ENCODE measurements at places on chromosomes 11 and 22.

GRCh38 chr11:109857637-109858036 lies 235.6 kb upstream of the ZC3H12C start:
- no peaks in the 10 kb centered on the region for H3K27me3 ChIP-seq
- no peak overlapping the region for H3K4me3 ChIP-seq
- H3K4me1 ChIP-seq, result no peaks in the 10 kb centered on the region
- DNase-seq, result no peak
- H3K27ac ChIP-seq, result no peak overlapping the region

DNA sequence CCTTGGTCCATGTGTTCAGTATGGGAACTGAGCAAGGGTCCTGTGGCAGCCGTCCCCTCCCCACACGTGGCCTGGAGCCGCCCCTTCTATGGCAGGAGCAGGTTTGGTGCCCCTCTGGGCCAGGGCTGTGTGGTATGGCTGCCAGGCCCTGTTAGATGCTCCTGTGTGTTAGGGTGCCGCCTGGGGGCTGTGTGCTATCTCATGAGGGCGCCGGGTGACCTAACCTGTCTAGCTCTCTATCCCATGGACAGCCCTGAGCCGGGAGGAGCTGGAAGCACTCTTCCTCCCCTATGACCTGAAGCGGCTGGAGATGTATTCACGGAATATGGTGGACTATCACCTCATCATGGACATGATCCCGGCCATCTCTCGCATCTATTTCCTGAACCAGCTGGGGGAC lies 34.7 kb downstream of the NAT10 start:
- DNase-seq, result no peak
- H3K27me3 ChIP-seq, result no peaks in the 10 kb centered on the region
- peaks cover 96% of the 10 kb centered on the region for H3K36me3 ChIP-seq
- H3K27ac ChIP-seq, result no peak overlapping the region
- no peaks in the 10 kb centered on the region for H3K4me1 ChIP-seq

DNA sequence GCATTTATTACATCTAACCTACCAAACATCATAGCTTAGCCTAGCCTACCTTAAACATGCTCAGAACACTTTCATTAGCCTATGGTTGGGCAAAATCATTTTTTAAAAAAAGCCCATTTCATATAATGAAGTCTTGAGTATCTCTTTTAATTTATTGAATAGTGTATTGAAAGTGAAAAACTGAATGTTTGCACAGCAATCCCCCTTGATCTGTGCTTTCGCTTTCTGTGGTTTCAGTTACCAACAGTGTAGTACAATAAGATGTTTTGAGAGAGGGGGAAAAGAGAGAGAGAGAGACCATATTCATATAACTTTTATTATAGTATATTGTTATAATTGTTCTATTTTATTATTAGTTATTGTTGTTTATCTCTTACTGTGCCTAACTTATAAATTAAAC lies 8.4 kb upstream of the MAP6 start:
- H3K4me3 ChIP-seq, result no peak overlapping the region
- no peak for DNase-seq
- H3K36me3 ChIP-seq, result no peaks in the 10 kb centered on the region
- H3K27ac ChIP-seq, result no peak overlapping the region

- no peak overlapping the region for H3K27ac ChIP-seq
- H3K36me3 ChIP-seq, result peaks cover 50% of the 10 kb centered on the region
- no peak for DNase-seq
- peak overlapping the region; percentile 88 for H3K4me3 ChIP-seq
- H3K4me1 ChIP-seq, result peaks cover 33% of the 10 kb centered on the region
Measured at GRCh38 chr22:49961005-49961600, 531 bp downstream of the PIM3 start.

GRCh38 chr11:120682866-120683265 lies 171.3 kb downstream of the GRIK4 start:
- no peak overlapping the region for H3K27ac ChIP-seq

GRCh38 chr11:103894034-103894433 lies 142.4 kb upstream of the DDI1 start:
- peaks cover 37% of the 10 kb centered on the region for H3K4me1 ChIP-seq
- no peaks in the 10 kb centered on the region for H3K36me3 ChIP-seq
- no peak overlapping the region for H3K4me3 ChIP-seq
- no peaks in the 10 kb centered on the region for H3K27me3 ChIP-seq

- no peaks in the 10 kb centered on the region for H3K27me3 ChIP-seq
- H3K4me3 ChIP-seq, result no peak overlapping the region
- peaks cover 83% of the 10 kb centered on the region for H3K36me3 ChIP-seq
- 0 out of 2 replicates have a peak, but pooled peaks cover 3% of the 10 kb centered on the region for H3K4me1 ChIP-seq
Measured at GRCh38 chr11:47571895-47572294, 6.5 kb downstream of the PTPMT1 start.

GRCh38 chr11:65599216-65599954 lies 3.8 kb upstream of the KCNK7 start:
- no peaks in the 10 kb centered on the region for H3K4me1 ChIP-seq
- no peaks in the 10 kb centered on the region for H3K27me3 ChIP-seq
- no peak for DNase-seq
- H3K36me3 ChIP-seq, result peaks cover 67% of the 10 kb centered on the region
- no peak overlapping the region for H3K4me3 ChIP-seq

DNA sequence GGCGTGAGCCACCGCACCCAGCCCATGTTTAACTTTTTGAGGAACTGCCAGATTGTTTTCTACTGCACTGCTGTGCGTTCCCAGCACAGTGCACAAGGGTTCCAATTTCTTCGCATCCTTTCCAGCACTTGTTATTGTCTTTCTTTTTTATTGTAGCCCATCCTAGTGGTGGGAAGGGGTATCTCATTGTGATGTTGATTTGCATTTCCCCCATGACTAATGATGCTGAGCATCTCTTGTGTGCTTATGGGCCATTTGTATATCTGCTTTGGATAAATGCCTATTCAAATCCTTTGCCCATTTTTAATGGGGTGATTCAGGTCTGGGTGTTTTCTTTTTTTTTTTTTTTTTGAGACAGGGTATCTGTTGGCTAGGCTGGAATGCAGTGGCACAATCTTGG lies 36.6 kb upstream of the SYT7 start:
- peaks cover 68% of the 10 kb centered on the region for H3K27me3 ChIP-seq
- H3K36me3 ChIP-seq, result no peaks in the 10 kb centered on the region
- H3K27ac ChIP-seq, result no peak overlapping the region
- H3K4me3 ChIP-seq, result no peak overlapping the region

- no peak overlapping the region for H3K4me3 ChIP-seq
- H3K27ac ChIP-seq, result no peak overlapping the region
- peaks cover 83% of the 10 kb centered on the region for H3K36me3 ChIP-seq
- H3K4me1 ChIP-seq, result peaks cover 16% of the 10 kb centered on the region
- no peaks in the 10 kb centered on the region for H3K27me3 ChIP-seq
- no peak for DNase-seq
Measured at GRCh38 chr11:34055218-34056000, 3.9 kb downstream of the CAPRIN1 start.

Data from SJSA1 (cell line).